ENCODE measurements at places on chromosomes 3 and 15.

DNA sequence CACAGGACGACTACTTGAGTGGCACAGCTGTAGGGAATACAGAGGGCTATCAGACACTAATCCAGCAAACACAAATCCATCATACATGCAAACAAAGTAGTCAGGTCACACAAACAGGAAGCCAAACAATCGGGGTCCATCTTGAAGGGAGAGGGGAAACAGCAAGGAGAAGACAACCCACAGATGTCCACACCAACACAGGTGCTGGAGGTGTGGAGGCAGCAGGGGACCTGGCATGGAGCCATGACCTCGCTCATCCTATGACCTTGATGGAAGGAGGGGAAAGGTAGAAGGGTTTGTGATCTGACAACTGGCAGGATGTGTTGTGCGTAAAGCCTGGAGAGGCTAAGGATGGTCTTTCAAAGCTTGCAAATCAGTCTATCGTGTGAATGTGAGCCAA is 39.9 kb upstream of the SKOR1 start:
- DNase-seq: no peak

DNA sequence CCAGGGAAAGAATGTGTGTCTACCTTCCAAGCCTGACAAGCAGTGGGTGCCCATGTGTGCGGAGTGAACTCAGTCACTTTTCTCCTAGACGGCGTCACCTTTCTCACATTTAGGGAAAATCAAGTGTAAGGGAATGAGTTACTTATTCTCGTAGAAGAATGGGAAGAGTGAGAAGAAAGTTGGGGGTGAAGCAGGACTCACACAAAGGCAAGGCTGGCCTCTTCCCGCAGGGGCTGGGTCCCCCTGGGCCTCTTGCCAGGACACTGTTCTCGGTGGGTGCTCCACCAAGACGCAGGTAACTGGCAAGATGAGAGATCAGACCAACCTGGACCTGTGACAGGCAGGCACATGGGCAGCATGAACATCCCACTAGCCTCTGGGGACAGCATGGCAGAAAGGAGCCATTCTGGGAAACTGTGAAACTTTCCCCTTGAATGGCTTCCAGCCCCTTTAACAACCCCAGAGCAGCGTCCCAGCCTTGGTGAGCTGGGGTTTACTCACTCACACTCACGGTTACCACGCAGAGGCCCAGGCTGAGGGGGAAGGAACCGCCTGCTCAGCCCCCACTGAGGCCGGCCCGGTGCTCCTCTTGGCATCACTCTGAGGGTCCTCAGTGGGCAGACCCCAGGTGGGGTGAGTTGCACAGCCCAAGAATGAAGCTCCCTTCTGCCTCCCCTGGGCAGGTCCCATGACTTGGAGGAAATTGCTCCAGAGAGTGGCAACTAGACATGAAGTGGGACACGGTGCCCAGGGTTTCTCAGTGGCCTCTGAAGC is 15.0 kb upstream of the SRP14 start:
- DNase-seq: no peak

DNA sequence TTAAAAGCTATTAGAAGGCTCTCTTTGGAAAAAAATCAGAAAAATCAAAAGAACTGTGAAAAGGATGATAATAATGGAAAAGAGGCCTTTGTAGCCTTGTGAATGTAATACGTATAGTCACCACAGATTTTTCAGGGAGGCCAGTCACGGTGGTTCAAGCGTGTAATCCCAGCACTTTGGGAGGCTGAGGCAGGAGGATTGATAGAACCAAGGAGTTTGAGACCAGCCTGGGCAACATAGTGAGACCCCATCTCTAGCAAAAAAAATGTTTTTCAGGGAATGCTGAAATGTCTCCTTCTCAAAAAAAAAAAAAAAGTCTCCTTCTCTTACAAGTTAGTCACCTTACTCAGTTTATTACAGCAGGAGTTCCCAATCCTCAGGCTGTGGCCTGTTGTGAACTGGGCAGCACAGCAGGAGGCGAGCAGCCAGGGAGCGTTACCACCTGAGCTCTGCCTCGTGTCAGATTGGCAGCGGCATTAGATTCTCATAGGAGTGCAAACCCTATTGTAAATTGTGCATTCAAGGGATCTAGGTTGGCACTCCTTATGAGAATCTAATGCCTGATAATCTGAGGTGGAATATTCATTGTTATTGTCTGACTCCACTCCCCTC is 15.9 kb downstream of the ARIH1 start:
- DNase-seq: no peak

- no peak for DNase-seq
Observed at GRCh38 chr15:59333401-59334075, 39.1 kb downstream of the MYO1E start.

DNA sequence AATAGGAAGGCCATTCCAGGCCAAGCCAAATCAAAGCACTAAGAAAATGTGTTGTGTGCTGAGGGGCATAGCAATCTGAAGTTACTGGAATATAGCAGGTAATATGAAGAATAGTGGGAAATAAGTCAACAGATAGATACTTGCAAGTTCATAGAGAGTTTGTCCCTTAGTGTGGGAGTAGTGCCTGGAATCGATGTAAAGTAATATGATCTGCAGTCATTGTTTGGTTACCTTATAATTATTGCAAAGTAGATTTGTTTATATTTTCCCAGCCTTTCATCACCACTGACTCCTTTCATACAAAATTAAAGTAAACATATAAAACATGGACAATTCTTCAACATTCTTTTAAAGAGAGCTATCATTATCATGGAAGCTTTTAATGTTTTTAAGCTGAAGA is 420.9 kb upstream of the NECTIN3 start:
- no peak for DNase-seq

DNA sequence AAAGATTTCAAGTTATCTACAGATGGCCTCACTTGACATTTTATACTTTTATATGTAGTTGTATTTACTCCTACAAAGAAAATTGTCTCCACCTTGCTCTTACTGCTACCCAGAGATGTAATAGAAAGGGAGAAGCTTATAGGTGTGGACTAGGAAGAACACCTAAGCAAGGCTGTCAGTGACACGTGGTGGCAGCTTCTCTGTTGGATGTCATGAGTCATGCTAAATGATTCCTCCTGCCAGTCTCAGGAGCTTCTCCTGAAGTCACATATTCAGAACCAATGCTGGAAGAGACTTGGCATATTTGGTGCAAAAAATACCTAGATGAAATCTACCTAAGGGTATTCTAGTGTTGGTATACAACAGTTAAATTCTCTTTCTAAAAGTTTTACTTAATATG is 184.7 kb downstream of the LRRC3B start:
- DNase-seq: no peak

- DNase-seq: no peak
Observed at GRCh38 chr15:70034141-70034540, 63.6 kb downstream of the TLE3 start.

DNA sequence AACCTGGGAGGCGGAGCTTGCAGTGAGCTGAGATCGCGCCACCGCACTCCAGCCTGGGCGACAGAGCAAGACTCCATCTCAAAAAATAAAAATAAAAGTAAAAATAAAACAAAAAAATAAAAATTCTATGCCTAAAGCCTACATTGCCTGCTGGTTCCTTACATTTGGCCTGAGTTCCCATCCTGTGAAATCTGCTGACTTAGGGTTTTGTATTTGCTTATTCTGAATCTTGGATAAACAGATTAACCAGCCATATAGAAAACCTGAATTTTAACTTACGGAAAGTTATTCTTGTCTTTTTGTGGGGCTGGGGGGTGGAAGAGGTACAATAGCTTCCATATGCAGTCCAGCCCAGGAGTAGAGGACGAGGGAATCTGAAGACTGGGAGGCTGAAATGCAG is 73.7 kb upstream of the UMPS start:
- no peak for DNase-seq

GRCh38 chr15:42387603-42388002 is 28.3 kb downstream of the CAPN3 start:
- DNase-seq: no peak

DNA sequence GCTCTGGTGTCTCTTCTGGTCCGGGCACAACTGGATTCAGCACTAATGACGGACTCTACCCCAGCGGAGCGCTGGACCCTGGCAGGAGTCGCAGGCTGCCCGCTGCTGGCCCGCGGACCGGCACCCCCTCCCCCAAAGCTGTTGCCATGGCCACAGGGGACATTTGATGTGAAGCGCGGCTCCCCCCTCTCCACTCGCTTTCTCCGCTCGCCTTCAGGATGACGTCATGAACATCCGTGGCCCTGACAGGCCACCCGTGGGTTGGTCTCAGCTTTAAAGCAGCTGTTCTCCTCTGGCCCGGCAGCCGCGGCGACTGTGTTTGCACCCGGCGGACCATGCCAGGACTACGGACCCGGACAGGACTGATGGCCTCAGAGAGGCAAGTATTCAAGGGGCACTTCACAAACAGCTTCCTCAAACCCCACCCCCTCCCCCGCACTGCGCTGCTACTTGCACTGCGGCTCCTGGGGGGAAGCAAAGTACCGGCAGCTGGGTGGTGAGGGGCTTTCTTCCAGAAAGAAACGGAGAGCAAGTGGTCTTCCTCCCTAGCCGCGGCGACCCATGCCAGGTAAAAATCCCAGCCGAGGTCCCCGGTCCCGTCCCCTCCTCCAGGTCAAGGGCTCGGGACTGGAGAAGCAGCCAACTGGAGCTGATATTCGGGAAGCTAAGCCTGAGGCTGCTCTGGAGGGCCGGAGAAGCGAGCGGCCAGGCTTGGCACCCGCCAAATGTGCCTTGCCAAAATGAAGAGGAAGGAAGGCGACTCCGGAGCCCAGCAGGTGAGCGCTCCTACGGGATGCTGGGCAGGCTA is 16.6 kb upstream of the AEN start:
- no peak for DNase-seq

- DNase-seq: no peak
Observed at GRCh38 chr15:90002428-90002844, 1.3 kb downstream of the ZNF710 start.

DNA sequence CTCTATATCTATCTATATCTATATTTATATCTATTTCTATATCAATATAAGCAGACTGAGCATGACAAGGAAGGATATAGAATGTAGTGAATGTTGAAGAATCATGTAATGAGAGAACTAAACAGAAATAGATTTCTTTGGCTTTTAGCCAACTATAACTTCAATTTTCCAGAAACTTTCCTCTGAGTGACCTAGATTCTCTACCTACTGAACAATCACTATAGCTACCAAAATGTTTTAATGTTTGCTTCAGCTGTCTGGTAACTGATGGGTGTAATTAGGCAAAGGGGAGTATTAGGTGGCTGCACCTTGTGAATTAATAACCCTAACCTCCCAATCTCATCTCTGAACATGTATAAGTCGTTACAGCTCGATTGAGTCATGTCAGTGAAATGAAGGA is 76.4 kb upstream of the ROBO1 start:
- DNase-seq: no peak

DNA sequence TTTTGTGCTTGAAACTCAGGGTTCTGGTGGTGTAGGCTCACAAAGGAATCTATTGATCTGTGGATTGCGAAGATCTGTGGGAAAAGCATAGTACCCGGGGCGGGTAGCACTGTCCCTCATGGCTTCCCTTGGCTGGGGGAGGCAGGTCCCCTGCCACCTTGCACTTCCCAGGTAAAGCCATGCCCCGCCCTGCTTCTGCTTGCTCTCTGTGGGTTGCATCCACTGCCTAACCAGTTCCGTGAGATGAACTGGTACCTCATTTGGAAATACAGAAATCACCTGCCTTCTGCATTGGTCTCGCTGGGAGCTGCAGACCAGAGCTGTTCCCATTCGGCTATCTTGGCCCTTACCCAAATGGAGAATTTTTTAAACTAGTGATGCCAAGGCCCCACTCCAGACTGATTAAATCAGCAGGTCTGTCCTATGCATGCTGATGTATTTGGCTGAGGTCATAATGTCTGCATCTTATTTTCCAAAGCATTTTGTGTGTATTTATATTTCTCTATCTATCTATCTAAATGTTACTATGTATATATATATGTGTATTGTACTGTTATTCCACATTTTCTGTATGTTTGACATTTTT is 65.5 kb upstream of the SLC7A14 start:
- DNase-seq: no peak

DNA sequence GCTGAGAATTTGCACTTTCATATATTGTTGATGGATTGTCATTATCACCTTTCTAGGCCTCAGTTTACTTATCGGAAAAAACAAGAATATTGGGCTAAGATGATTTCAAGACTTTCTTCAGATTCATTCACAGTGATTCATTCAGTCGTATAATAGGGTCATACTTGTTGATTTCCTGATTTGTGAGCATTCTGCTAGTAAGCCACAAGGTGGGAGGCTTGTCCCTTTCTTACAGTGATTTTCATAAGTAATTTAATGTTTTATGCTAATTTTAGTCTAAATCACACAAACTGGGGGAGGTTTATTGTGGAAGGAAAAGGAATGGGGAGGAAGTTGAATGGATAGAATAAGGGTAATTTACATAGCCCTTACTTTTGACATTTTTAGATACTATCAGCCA is 126.8 kb upstream of the GOLGA6L4 start:
- no peak for DNase-seq

- DNase-seq: no peak
Observed at GRCh38 chr3:115248274-115248673, 101.2 kb upstream of the ZBTB20 start.

DNA sequence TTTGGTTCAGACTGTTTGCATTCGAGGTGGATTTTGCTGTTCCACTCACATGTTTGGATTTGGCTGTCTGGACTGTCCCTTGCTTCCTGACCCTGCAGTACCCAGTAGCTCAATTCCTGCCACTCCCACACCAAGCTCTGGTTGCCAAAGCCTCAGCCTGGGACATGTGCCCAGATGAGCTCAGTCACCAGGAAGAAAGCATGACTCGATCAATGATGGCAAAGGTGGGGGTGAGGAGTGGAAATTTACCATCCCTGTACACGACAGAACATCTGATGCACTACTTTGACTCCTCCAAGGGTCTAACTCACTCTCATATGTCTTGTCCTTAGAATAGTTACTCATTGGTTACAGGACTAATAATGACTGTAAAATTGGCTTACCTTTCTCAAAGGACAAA is 45.2 kb downstream of the ZNF385D start:
- DNase-seq: no peak

DNA sequence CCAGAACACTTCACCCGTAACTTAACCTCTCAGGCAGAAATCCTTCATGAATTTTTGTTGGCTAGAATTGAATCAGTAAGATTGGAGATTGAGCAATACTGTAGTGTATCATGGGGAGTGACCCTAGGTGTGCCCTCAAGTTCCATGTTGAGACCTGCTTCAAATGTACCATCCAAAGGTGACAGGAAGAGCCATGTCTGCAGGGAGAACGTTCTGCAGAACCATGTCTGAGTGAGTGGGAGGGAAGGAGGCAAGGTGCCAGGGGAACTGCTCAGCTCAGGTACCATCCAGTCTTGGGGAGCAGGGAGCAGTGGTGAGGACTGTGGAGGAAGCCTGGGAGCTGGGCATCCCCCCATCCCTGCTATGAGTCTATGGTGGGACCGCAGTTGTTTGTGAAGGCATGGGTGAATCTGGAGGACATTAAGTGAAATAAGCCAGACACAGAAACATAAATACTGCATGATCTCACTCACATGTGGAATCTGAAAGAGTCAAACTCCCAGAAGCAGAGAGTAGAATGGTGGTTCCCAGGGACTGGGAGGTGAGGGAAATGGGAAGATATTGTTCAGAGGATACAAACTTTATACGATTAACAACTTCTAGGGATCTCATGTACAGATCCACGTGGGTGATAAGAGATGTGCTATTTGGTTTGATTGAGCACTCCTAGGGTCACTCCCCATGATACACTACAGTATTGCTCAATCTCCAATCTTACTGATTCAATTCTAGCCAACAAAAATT is 23.3 kb downstream of the CFAP161 start:
- DNase-seq: no peak
